Esophagus muscularis mucosa (tissue), 4 donors: ENCODE measurements at places on chromosomes 5 and 9. TPM values are rescaled to one million over a fixed set of nuclear protein-coding genes. Genes with fewer than 3 reads are reported as not detected.
A peak's percentile ranks its signal among the peaks of the same experiment; 100 is the strongest.

GRCh38 chr9:6113819-6114218 is 98.4 kb upstream of the RANBP6 start:
- H3K4me3 ChIP-seq = no peak overlapping the region
- no peaks in the 10 kb centered on the region for H3K4me1 ChIP-seq
- H3K27ac ChIP-seq = no peak overlapping the region
- no peaks in the 10 kb centered on the region for H3K36me3 ChIP-seq
- H3K27me3 ChIP-seq = no peaks in the 10 kb centered on the region

DNA sequence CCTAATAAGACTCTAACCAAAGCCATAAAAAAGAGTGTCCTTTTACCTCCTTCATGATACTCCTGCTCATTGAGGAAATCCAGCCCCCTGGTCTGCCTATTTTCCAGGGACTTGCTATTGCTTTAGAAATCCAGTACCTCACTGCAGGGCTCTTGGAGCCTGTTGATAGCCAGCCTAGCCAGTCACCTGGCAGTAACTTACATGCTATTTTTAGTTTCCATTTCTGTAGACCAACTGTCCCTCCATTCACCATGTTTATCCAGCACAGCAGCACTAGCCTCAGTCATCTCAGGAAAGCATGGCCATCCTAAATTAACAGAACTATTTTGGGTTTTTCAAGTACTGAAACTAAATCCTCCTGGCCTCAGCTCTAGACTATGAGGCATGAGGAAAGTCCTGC is 91.5 kb upstream of the PHF24 start:
- no peak for DNase-seq
- no peaks in the 10 kb centered on the region for H3K36me3 ChIP-seq
- no peak overlapping the region for H3K27ac ChIP-seq
- H3K4me3 ChIP-seq = no peak overlapping the region

DNA sequence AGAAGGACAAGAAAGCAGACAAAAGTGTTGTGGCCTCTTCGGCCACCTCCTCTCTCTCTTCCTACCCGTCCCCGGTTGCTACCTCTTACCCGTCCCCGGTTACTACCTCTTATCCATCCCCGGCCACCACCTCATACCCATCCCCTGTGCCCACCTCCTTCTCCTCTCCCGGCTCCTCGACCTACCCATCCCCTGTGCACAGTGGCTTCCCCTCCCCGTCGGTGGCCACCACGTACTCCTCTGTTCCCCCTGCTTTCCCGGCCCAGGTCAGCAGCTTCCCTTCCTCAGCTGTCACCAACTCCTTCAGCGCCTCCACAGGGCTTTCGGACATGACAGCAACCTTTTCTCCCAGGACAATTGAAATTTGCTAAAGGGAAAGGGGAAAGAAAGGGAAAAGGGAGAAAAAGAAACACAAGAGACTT is 2.4 kb downstream of the EGR1 start:
- H3K36me3 ChIP-seq = no peaks in the 10 kb centered on the region
- no peak for DNase-seq
- H3K4me1 ChIP-seq = peaks cover 41% of the 10 kb centered on the region
- no peaks in the 10 kb centered on the region for H3K27me3 ChIP-seq
- H3K4me3 ChIP-seq = peak overlapping the region; percentile 73

GRCh38 chr5:135034236-135034962 is 371 bp upstream of the PITX1 start:
- no peaks in the 10 kb centered on the region for H3K36me3 ChIP-seq
- peaks cover 100% of the 10 kb centered on the region for H3K27me3 ChIP-seq
- peak overlapping the region; percentile 64 for H3K4me3 ChIP-seq
- peaks cover 61% of the 10 kb centered on the region for H3K4me1 ChIP-seq
- no peak for DNase-seq
- H3K27ac ChIP-seq = peak overlapping the region; percentile 83

GRCh38 chr5:54696931-54697330 is 179.4 kb downstream of the SNX18 start:
- no peaks in the 10 kb centered on the region for H3K27me3 ChIP-seq
- H3K4me1 ChIP-seq = peaks cover 35% of the 10 kb centered on the region
- peak overlapping the region; percentile 15 for H3K27ac ChIP-seq
- no peak overlapping the region for H3K4me3 ChIP-seq
- no peaks in the 10 kb centered on the region for H3K36me3 ChIP-seq

Gene CDX1
- not detected for total RNA-seq

Gene EPB41L4B
- total RNA-seq = 1.5 TPM

Gene ADGRD2
- total RNA-seq = not detected

Gene ADAMTS13
- 1.5 TPM for total RNA-seq
